Stromal cell of bone marrow (primary cell): ENCODE measurements at places on chromosomes 11 and 22.

- DNase-seq = no peak
Observed at GRCh38 chr22:45880091-45880715, 96.8 kb downstream of the WNT7B start.

DNA sequence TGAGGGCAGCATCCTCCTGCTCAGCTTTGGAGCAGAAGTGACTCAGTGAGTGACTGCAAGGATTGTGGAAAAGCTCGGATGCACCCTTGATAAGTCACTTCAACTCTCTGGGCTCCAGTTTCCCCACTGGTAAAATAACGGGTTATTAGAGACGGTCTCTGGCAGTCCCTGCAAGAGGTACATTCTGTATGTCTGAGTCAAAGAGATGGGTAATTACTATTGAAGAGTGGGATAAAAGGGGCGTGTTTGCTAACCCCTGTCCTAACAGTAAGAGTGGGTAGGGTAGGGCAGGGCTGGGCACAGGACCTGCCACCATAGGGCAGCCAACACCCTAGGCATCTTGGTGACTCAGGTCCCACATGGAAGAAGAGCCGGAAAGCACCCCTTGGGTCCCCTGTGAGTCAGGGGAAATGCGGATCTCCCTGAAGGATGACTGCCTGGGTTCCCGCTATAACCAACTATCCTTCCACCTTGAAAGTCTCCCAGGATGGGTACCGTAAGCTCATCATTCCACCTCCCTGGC, 7.3 kb upstream of the AHNAK start:
- DNase-seq = peak; percentile 83

DNA sequence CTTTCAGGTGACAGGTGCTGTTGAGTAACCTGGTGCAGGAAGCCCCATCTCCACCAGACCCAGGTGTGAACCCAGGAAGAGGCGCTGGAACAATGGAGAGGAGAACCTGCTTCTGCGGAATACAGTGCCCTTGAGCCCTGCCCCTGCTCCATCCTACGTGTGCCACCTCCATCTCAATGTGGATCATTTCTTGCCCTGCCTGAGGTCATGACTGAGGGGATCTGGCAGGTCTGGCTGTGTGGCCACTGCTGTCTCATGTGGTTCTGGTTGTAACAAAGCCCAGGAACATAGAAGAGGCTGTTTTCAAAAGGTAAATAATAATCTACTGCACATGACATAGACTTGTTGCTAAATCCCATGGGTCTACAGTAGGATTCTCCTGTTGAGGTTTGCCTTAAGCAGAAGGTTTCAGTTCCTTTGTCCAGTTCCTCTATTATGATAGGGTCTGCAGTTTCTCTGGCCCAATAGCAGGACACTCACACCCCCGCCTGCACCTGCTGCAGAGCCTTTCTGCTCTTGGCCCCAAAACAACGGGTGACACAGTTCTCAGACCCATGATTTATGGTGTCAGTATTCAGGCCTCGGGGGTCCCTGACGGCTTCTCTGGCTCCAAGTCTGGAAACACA, 113.5 kb upstream of the IGLL5 start:
- DNase-seq = no peak

DNA sequence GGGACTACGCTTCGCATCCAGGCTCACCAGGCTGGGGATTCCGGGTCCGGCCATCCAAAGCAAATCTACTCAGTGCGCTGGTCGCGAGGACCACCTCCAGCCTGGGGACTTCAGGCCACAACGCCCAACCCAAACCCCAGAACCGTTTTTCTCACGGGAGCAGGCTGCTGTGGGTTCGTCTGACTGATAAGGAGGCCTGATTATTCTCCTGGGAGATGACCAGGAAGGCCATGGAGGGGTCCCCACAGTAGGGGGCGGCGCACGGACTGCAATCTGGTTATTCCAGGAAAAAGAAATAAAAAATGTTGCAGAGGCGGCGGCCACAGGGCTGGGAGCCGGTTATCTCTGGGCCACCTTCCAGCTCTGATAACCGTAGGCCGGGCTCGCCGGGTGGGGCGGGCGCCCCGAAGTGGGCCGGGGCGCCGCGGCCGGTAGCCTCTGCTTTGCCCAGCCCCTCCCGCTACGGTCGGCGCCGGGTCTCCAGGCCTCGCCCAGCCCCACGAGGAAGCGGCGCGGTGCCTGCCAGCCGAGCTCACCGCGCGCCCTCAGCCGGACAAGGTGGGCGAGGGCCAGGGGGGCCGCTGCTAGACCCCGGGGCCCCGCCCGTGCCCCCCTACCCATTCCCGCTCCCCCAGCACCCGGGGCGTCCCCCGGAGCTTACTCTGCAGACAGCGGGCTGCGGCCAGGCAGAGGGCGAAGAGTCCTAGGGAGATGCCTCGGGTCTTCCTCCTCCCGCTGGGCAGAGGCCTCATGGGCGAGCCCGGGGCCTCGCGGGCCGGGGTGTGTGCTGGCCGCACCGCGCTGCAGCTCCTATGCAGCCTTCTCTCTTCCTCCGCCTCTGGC, 446 bp downstream of the VSTM5 start:
- no peak for DNase-seq
